ENCODE measurements at places on chromosomes 13 and 19.

- no peak for DNase-seq
These were observed 8.3 kb upstream of the MCF2L start for GRCh38 chr13:112960706-112961105.

GRCh38 chr19:10007371-10008183 lies 2.7 kb downstream of the COL5A3 start:
- DNase-seq = no peak

- no peak for DNase-seq
These were observed 5.1 kb downstream of the OR7A10 start for GRCh38 chr19:14843578-14843977.

DNA sequence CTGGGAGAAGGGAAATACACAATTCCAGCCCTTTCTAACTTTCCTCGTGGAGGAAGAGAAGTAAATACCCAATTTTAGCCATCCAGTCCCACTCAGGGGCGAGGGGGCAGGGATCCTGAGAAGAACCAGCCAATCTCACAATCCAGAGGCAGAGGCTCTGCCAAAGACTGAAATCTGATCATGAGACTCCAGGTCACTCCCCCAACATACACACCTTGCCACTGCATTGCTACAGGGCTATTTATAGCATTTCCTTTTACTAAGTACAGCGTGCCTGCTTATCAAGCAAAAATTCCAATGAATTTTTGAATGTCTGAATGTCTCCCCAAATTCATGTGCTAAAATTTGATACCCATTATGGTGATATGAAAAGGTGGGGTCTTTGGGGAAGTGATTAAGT lies 1687.5 kb downstream of the EFNB2 start:
- DNase-seq = no peak

GRCh38 chr19:46748325-46749109 lies 2.3 kb upstream of the STRN4 start:
- DNase-seq = peak; percentile 83

- DNase-seq = no peak
These were observed 37.4 kb upstream of the ZNF527 start for GRCh38 chr19:37333457-37333856.

DNA sequence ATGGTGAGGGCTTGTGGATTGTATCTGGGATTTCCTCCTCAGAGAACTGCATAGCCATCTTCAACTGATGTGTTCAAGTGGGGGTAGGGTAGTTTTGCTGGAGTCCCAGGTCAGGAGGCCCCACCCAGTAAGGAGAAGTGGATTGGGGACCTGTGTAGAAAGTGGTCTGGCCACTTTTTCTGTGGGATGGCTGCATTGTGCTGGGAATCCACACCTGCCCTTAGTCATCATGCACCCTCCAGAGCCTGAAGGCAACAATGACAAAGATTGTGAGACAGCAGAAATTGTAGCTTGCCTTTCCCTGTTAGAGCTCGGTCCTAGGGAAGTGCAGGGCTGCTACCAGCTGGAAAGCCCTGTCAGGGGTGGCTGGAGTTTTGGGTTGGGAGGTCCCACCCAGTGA lies 255.4 kb downstream of the NDFIP2 start:
- DNase-seq = no peak

Measured in T-helper 9 cell (primary cell).